Stimulated activated CD4-positive, alpha-beta T cell treated with anti-CD3 and anti-CD28 coated beads, Interleukin-12 subunit alpha, Interleukin-12 subunit beta, amount 100 ng/mL, for 48 hours (primary cell): ENCODE measurements at places on chromosomes 2 and 18.

GRCh38 chr18:34661464-34662087, 48.5 kb upstream of the DTNA start:
- DNase-seq = no peak

- DNase-seq = no peak
Measured at GRCh38 chr2:55051026-55051866, 995 bp upstream of the RTN4 start.

- no peak for DNase-seq
Measured at GRCh38 chr2:45452866-45453265, 158.2 kb downstream of the SRBD1 start.

DNA sequence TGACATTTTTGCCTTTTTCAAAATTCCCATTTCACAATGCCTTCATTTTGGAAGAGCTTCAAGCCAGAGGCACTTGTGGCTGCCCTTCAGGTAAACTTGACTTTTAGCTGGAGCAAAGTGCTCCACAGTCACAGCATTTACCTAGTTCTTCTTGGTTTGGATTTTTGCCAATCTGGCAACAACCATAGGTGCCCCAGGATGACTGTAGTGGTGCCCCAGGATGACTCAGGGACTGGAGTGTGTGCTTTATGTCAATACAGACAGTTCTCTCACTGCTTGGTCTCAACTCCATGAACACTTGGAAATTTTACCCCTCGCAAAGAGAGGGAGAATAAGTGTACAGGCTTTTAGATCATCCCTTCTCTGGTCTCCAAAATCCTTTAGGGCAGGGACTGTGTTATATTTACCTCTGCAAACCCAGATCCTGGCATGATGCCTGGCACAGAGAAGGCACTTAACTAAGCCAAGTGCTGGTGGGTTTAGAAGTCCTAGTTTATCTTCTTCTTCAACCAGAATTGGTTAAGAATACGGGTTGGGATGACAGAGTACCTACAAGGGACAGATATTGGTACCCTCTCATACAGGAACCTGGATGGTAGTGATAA, 15.3 kb upstream of the PTPN4 start:
- no peak for DNase-seq

- no peak for DNase-seq
Measured at GRCh38 chr18:59758106-59758505, 60.9 kb upstream of the CCBE1 start.

DNA sequence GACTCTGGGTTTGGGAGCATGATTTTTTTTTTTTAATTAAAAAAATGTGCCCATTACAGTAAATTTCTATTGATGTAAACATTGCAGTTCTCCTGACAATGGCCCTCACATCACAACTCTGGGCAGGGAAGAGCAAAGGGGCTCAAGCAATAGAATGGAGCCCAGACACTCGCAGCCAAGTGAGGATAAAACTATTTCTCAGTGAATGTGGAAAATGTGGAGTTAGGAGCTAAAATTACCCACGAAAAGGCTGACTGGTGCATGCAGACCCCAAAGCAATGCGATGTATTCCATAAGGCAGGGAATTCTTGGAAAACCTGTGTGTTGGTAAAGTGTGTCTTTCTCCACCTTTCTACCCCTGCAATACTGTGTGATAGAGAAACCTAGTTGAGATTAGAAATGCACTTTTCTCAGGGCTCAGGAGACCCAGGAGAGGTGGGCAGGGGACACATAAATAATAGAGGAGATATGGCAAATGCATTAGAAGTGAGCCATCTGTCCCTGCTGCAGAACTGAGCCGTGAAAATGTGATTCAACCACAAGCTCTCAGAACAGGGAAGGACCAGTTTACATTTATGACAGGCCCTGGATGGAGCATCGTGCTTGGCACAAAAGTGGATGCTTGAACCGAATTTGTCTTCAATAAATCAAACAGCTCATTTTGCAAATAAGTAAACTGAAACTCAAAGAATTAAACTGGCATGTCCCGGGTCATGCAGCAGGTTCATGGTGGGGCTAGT, 100.1 kb downstream of the MYCN start:
- DNase-seq = no peak

- no peak for DNase-seq
Measured at GRCh38 chr18:51188024-51188701, 9.3 kb downstream of the MEX3C start.

DNA sequence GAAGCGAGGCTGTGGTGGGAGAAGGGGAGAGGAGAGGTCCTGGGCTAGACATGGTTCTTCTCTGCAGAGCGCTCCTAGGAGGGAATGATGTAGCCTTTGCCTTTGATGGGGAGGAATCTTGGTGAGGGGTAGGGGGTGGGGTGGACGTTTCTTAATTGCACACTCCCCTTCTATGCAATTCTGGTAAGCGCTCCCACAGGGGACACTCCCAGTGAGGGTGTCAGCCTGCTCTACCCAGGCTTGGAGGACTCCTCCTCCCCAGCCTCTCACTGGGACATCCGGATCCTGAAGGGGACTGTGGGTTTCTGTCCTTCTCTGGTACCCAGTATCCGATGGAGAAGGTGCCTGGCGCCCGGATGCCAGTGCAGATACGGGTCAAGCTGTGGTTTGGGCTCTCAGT, 114.3 kb downstream of the DYSF start:
- no peak for DNase-seq

GRCh38 chr2:238278626-238279323, 9.6 kb downstream of the PER2 start:
- no peak for DNase-seq

DNA sequence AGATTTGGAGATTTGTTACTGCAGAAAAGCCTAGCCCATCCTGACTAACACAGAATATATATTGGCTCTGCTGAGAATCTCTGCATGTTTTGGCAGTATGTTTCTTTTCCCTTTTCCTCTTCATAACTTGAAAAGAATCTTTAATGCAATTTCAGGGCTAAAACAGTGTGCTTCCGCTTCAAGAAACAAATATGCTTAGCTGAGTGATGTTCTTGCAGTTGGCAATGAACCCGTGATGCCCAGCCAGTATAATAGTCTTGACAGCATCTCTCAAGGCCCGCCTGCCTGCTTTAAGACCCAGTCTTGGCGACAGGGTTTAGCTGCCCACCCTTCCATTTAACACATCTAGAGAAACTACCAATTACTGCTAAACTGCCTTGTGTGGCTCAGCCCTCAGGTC, 184.5 kb downstream of the INO80D start:
- no peak for DNase-seq

DNA sequence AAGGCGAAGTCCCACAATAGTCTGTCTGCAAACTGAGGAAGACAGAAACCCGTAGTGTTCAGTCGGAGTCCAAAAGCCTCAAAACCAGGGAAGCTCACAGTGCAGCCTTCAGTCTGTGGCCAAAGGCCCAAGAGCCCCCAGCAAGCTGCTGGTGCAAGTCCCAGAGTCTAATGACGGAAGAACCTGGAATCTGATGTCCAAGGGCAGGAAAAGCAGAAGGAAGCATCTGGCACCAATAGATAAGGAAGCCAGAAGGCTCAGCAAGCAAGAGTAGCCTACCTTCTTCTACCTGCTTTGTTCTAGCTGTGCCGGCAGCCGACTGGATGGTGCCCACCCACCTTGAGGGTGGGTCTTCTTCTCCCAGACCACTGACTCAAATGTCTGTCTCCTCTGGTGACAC, 21.8 kb downstream of the CFAP210 start:
- no peak for DNase-seq

GRCh38 chr2:7709907-7710306, 792.7 kb downstream of the RNF144A start:
- DNase-seq = no peak

- DNase-seq = peak; percentile 14
Measured at GRCh38 chr2:48946449-48947048, 191.0 kb upstream of the LHCGR start.

DNA sequence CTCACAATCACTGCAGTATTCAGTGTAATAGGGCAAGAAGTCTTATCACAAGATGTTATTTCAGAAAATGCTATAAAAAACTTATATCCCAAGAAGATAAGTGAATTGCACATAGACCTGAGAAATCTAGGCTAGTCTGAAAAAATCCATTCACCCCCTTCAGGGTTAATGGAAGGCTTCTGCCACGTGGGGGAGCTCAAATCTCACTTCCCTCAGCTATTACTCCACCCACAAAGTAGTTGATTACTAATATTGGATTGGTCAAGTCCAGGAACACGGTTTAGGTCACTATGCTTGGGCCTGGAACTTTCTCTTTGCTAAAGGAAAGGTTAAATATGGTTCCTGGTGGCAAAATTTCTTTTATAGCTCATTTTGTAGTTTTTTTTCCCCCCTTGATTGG, 51.2 kb upstream of the ADAM23 start:
- peak; percentile 27 for DNase-seq

- no peak for DNase-seq
Measured at GRCh38 chr2:180910831-180911665, 69.4 kb upstream of the UBE2E3 start.

- no peak for DNase-seq
Measured at GRCh38 chr2:95314964-95315611, 17.9 kb downstream of the KCNIP3 start.

DNA sequence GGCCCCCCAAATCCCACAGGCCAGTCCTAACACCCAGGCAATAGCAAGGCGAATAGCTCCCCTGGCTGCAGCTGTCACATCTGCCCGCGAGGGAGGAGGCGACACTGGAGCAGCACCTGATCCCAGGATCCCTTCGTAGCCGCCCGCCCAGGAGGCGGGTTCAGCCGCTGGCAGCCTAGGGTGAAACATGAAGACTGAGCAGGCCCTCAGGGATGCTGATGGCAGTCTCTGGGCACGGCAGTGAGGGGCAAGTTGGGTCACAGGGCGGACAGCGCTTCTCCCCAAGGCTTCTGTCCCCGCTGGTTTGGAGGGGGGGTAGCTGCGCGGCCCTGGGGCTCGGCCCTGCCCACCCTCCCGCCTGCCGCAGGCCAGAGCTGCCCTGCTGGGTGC, 1.9 kb downstream of the DNMT3A start:
- no peak for DNase-seq

DNA sequence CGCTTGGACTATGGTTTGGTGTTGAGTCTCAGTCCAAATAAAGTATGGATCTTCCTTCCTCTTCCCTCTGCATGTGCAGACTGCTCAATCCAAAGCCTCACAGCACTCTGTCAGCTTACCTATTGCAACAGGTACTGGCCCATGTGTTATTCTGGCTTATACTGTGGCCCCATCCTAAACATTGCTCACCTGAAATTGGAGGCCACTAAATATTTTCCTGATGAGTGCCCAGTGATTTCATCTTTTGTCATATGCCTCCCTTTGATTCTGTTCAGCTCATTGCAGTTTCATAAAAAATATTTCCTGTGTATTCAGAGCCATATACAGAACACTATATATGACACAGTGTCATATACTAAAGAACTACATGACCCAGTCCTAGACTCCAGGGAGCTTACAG, 86.3 kb upstream of the FAM136A start:
- DNase-seq = no peak

DNA sequence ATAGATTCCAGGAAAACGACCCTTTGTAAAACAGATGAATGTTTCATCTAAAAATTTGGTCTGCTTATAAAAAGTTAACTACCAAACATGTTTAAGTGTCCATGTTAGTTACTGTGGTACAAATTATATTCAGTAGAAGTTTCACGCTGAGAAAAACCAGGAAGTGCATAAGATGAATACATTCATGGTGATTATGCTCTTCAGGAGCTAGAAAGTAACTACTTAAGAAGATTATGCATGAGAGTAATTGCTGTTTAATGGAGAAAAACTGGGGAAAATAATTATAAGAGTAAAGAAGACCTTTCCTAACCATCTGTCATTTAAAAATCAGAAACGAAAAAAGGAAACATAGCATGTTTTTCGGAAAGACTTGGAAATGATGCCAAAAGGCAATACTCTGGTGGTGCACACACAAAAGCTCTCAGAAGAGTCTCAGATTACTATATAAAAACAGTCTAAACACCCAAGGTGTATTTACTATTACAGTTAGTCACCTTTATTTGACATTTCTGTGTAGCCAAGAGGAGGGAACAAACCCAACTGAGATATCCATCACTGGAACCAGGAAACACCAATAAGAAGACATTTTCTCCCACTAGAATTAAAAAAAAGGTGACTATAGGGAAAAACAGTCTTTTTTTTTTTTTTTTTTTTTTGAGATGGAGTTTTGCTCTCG, 38.8 kb upstream of the METTL21A start:
- DNase-seq = no peak

DNA sequence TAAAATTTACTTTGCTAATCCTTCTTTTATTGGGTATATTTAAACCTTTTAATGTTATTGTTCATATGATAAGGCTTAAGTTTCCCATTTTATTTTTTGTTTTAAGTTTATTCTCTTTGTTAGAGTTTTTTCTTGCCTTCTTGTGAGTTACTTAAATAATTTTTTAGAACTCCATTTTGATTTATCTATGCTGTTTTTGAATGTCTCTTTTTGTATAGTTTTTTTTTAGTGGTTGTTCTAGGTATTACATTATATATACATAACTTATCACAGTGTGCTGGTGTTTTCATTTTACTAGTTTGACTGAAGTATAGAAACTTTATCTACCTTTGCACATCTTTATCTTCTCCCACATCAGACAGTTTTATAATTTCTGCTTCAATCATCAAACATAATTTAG, 49.4 kb upstream of the TGFA start:
- no peak for DNase-seq

- DNase-seq = no peak
Measured at GRCh38 chr18:43193336-43193735, 77.9 kb upstream of the RIT2 start.

- DNase-seq = no peak
Measured at GRCh38 chr2:189659734-189660133, 1.5 kb upstream of the ASNSD1 start.

- DNase-seq = no peak
Measured at GRCh38 chr2:236840857-236841256, 244.8 kb upstream of the COPS8 start.

DNA sequence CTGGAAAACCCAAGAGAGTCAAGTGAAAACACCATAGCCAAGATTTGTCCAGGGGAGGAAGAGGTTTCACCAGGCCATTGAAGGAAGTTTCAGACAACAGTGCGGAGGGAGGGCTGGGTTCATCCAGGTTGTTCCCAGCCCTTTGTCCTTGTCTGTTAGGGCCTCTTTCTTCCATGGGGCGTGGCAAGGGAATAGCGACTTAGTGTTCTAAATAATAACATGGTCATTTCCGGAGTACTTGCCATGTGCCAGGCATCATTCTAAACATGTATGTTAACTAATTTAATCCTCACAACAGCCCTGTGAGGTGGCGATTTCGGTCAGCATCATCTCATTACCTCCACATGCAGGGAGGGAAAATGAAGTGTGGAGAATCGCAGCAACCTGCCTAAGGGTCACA, 77.3 kb downstream of the TCF7L1 start:
- DNase-seq = no peak
